Fibroblast of skin of scalp (primary cell): ENCODE measurements at places on chromosomes 7 and 10.

GRCh38 chr7:129655811-129656210, 44.3 kb downstream of the NRF1 start:
- no peak for DNase-seq

- no peak for DNase-seq
These were observed 23.3 kb upstream of the ZNF273 start for GRCh38 chr7:64879800-64880199.

- no peak for DNase-seq
These were observed 343.4 kb downstream of the PRPF18 start for GRCh38 chr10:13930120-13930519.

DNA sequence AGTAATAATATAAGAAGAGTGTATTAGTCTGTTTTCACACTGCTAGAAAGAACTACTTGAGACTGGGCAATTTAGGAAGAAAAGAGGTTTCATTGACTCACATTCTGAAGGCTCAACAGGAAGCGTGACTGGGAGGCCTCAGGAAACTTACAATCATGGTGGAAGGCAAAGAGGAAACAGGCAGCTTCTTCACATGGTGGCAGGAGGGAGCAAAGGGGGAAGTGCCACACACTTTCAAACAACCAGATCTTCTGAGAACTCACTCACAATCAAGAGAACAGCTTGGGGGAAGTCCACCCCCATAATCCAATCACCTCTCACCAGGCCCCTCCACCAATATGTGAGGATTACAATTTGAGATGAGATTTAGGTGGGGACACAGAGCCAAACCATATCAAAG, 212.5 kb upstream of the HDAC9 start:
- DNase-seq = no peak

- DNase-seq = no peak
These were observed 595.6 kb upstream of the NRP1 start for GRCh38 chr10:33930079-33930478.

- no peak for DNase-seq
These were observed 129.7 kb downstream of the ZNF365 start for GRCh38 chr10:62503872-62504271.

GRCh38 chr10:90032519-90032918, 331.1 kb downstream of the KIF20B start:
- DNase-seq = peak; percentile 47
